Chondrocyte (in vitro differentiated cells): ENCODE measurements at places on chromosomes 3 and 15. TPM values are rescaled to one million over a fixed set of nuclear protein-coding genes. Genes with fewer than 3 reads are reported as not detected.

SCAPER gene
- 16.3 to 19.3 TPM (median 17.3 TPM) in 3 replicates for total RNA-seq

CHRD gene
- 1.4 to 4.7 TPM (median 1.5 TPM) in 3 replicates for total RNA-seq

HIGD2B gene
- not detected in 3 replicates for total RNA-seq

BTLA gene
- 0.42 TPM in 1 of 3 replicates, not detected in the others for total RNA-seq

PCCB gene
- 31.1 to 35.1 TPM (median 32.8 TPM) in 3 replicates for total RNA-seq

MUSTN1 gene
- total RNA-seq: 1.4 to 9.2 TPM (median 6.9 TPM) in 3 replicates

ITIH1 gene
- not detected in 3 replicates for total RNA-seq

CDHR4 gene
- not detected in 3 replicates for total RNA-seq

- H3K36me3 ChIP-seq: no peaks in the 10 kb centered on the region
Observed at GRCh38 chr15:83905556-83906273, 251.8 kb downstream of the ADAMTSL3 start.

- H3K27me3 ChIP-seq: peaks cover 4% of the 10 kb centered on the region
- no peak overlapping the region for H3K27ac ChIP-seq
- H3K4me3 ChIP-seq: no peak overlapping the region
- H3K4me1 ChIP-seq: peaks cover 21% of the 10 kb centered on the region
Observed at GRCh38 chr3:133992381-133992780, 37.3 kb downstream of the SLCO2A1 start.

DNA sequence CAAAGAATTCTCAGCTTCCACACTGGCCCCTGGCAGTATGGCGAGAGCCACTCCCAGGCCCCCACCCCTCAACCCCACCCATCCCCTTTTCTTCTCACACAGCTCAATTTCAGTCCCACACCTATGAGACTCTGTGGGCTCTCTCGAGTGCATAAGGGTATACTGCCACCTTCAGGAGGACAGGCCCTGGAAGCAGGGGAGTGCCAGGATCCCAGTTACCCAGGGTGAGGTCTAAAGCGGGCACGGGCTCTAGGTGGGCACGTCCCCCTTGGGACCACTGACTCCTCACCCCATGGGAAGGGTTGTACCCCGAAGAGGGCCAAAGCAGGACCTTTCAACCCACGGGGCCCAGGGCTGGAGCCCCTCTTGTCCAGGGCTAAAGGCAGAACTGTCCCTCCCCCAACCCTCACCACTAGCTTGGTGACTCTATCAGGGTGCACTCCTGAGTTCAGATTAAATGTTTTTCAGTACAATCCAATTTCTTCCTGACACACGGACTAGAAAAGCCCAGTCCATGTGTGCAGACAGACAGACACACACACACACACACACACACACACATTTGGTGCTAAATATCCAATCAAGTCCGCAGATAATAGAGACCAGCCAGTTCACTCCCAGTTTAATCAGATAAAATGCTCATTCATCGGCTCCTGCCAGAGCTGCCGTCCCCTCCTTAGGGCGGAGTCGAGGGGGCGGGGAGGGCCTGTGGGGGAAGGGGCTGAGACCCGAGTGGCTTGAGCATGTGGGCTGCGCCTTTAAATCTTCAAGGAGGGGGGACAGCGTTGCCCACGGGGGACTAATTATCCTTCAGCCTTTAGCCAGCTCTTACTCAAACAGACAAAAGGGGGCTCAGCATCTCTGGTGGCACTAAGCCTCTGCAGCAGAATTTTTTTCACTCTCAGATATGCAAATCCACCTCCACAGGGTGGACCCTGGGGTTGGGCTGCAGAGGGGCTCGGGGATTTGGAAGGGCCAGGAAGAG, 59.3 kb downstream of the CYP11A1 start:
- no peak overlapping the region for H3K4me3 ChIP-seq
- H3K27ac ChIP-seq: no peak overlapping the region
- no peak for DNase-seq
- H3K4me1 ChIP-seq: peaks cover 23% of the 10 kb centered on the region

DNA sequence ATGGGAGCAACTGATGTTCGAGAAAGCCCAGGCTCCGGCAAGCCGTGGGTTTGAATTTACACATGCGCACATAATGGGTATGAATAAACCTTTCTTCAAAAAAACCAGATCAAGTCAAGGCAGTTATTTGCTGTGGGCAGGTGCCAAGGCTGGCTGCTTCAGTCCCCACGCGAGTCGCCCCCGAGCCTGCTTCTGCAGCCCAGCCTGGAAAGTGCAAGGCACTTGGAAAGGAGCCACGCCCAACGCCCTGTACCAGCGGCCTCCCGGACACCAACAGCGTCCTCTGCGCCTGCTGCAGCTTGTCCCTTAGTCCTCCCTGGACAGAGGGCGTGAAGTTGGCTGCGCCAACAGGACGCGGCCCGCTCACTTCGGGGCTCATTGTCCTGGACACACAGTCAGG, 68.9 kb downstream of the KLF15 start:
- peaks cover 19% of the 10 kb centered on the region for H3K4me1 ChIP-seq
- peaks cover 9% of the 10 kb centered on the region for H3K27me3 ChIP-seq
- no peaks in the 10 kb centered on the region for H3K36me3 ChIP-seq
- no peak overlapping the region for H3K4me3 ChIP-seq
- H3K27ac ChIP-seq: no peak overlapping the region

DNA sequence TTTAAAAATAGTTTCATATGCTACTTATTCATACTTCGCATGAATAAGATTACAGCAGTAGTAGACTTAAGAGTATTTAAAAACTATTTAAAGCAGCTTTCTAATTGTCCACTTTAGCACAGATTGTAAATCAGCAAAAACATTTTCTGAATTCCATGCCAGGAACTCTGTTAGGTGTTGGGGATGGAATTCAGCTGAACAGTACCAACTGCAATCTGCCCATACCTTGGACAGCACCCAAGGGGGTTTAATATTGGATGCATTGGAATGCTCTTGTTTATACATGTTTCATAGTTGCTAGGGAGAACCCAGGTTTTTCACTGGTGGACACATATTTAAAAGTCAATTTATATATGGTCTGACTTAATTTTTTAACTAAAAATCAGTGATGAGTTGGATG, 74.8 kb downstream of the PPM1L start:
- no peaks in the 10 kb centered on the region for H3K27me3 ChIP-seq
- H3K27ac ChIP-seq: no peak overlapping the region
- DNase-seq: no peak
- no peaks in the 10 kb centered on the region for H3K36me3 ChIP-seq
- no peak overlapping the region for H3K4me3 ChIP-seq

GRCh38 chr3:30458376-30459171, 147.8 kb upstream of the TGFBR2 start:
- H3K36me3 ChIP-seq: peaks cover 2% of the 10 kb centered on the region
- H3K4me1 ChIP-seq: peaks cover 4% of the 10 kb centered on the region
- no peaks in the 10 kb centered on the region for H3K27me3 ChIP-seq
- no peak for DNase-seq
- no peak overlapping the region for H3K27ac ChIP-seq
- no peak overlapping the region for H3K4me3 ChIP-seq

GRCh38 chr3:50304601-50305000, 1.2 kb upstream of the HYAL1 start:
- H3K36me3 ChIP-seq: no peaks in the 10 kb centered on the region
- H3K27ac ChIP-seq: no peak overlapping the region
- no peaks in the 10 kb centered on the region for H3K27me3 ChIP-seq

DNA sequence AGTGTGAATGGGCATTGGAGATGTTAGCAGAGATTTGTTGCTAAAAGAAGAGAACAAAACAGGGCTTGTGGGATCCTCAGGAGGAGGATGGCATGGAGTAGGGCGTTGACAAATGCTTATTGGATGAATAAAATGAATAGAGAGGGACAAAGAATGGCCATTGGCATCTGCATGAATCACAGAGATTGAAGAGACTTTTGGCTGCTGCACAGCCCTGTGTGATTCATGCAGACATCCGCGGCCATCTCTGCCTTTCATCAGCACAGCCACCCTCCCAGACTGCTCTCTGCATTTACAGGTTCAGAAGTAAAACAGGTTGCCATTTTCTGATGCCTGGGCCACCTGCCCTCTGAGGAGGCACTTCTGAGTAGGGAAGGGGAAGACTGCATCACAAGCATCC, 397.9 kb downstream of the EPHB1 start:
- H3K4me1 ChIP-seq: no peaks in the 10 kb centered on the region
- no peak overlapping the region for H3K4me3 ChIP-seq
- no peaks in the 10 kb centered on the region for H3K36me3 ChIP-seq
- DNase-seq: no peak

DNA sequence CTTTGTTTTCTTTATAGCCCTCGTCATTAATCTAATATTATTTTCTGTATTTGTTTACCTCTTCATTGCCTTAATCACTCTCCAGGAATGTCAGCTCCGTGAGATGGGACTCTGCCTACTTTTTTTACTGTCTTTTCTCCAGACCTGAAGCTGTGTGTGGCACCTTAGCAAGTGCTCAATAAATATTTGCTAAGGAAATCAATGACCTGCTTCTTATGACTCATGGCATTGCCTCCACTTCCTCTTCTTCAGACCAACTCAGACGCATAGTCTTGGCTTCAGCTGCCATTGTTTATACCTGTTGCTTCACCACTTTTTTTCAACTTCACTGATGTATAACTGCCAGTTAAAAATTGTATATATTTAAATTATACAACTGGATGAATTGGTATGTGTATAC, 218.5 kb upstream of the CMC1 start:
- H3K4me3 ChIP-seq: no peak overlapping the region
- H3K27me3 ChIP-seq: peaks cover 2% of the 10 kb centered on the region
- no peak overlapping the region for H3K27ac ChIP-seq

- H3K36me3 ChIP-seq: no peaks in the 10 kb centered on the region
- no peak overlapping the region for H3K4me3 ChIP-seq
- H3K4me1 ChIP-seq: peaks cover 30% of the 10 kb centered on the region
Observed at GRCh38 chr3:57158813-57159738, 6.1 kb downstream of the IL17RD start.

DNA sequence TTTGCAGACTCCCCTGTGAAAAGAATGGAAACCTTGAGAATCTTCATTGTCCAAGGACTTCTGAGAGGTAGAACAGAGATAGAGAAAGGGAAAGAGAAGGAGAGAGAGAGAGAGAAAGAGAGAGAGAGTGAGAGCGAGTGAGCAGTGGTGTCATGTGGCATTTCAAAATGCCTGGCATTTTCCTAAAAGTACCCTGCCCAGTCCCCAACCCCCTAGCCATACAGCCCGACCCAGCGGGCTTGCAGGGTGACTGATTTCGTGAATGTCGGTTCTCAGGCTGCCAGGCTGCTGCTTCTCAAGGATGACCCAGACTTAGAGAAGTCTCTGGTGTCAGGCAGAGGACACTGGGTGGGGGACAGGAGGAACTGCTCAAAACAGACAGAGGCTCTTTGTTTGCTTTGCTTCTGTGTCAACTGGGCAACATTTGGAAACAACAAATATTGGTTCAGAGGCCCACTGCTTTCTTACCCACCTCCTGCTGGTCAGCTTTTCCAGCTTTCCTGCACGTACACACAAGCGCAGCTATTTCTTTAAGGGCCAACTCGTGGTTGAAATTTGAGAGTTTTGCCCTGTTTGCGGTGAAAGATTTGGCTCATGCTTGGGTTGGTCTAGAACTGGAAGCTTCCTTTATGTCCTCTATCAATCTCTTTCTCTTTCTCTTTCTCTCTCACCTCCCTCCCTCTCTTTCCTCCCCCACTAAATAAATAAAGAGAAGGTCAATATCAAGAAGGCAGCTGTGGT, 3.7 kb upstream of the TF start:
- peaks cover 2% of the 10 kb centered on the region for H3K36me3 ChIP-seq
- H3K4me3 ChIP-seq: no peak overlapping the region
- H3K4me1 ChIP-seq: peaks cover 14% of the 10 kb centered on the region
- no peak for DNase-seq

DNA sequence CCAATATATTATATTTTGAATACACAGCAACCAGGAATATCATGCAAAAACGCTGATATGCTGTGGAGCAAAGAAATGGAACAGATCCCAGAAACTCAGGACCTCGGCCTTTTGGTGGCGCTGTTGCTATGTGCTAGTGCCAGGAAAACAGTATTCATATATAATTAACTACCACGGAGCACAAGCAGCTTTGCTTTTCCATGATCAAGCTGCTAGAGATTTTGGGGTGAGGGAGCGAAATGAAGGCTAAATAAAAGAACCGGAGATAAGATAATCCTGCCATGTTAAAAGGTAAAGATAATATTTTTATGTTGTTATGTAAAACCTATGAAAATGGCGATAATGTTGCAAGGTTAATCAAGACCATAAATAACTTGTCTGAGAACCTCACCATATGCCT, 157.7 kb upstream of the FAM3D start:
- DNase-seq: no peak
- no peak overlapping the region for H3K27ac ChIP-seq
- H3K27me3 ChIP-seq: no peaks in the 10 kb centered on the region
- peaks cover 2% of the 10 kb centered on the region for H3K36me3 ChIP-seq

DNA sequence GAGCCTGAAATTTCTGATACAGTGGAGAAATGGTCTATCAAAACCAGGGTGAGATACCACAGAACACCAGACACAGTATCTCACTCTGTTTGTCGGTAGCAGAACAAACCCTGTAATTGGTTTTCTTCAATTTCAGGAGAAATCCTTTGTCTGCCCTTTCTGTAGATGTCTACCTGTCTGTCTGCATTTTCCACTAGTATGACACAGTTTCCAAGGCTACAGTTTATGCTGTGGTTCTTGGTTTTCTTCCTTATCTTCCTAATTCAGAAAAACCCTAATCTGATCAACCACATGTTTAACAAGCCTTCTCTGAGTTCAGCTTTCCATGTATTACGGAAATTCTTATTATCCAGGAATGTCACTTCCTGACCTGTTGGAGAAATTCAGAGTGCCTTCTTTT, 70.8 kb downstream of the SCN11A start:
- H3K4me3 ChIP-seq: no peak overlapping the region
- no peaks in the 10 kb centered on the region for H3K4me1 ChIP-seq

- no peak overlapping the region for H3K27ac ChIP-seq
- H3K4me1 ChIP-seq: no peaks in the 10 kb centered on the region
- DNase-seq: no peak
- no peak overlapping the region for H3K4me3 ChIP-seq
- H3K27me3 ChIP-seq: peaks cover 11% of the 10 kb centered on the region
Observed at GRCh38 chr3:159008401-159008800, 206.5 kb downstream of the MFSD1 start.

DNA sequence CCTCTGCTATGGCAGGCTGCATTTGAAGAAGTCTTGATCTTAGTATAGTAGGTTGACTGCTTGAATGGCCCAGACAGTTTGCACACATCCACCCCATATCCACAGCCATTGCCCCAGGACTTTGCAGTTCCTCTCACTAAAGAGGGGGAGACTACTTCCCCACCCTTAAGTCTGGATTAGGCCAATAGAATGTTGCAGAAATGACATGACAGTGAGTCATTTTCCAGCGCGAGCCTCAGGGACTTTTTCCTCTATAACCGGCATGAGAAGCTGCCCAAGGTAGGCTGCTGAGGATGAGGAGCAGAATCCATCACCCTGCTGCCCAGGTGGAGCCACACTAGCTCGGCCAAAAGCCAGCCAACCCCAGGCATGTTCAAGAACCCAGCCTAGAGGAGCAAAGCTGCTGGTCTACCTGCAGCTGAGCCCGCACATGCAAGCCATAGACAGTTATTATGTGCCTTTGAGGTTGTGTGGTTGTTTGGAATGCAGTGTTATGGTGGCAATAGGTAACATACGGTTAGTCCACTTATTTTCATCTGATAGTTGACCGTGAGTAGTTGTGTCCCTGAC, 113.9 kb downstream of the TLE3 start:
- H3K27ac ChIP-seq: no peak overlapping the region
- H3K4me1 ChIP-seq: peaks cover 2% of the 10 kb centered on the region
